ENCODE measurements at places on chromosomes 3 and 15.

- DNase-seq: no peak
These were observed 23.0 kb downstream of the HPS3 start for GRCh38 chr3:149152420-149152819.

GRCh38 chr3:99877031-99877579 lies 59.4 kb downstream of the CMSS1 start:
- no peak for DNase-seq

DNA sequence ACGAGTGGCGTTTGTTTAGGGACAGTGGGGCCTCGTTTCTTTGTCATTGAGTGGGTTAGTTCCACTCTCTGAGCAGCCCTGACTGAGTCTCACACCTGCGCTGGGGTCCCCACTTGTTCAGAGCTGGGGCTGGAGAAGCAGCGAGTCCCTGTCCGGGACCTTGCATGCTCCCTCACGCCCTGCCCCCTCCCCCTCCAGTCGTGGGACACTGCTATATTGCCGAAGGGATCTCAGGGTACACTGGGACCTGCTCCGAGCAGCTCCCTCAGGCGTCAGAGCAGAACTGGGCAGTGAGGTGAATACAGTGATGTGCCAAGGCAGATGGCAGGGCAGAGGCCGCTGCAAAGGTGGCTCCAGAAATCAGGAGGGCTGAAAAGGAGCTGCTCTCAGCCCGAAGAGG lies 59.9 kb upstream of the KLF13 start:
- DNase-seq: no peak

- DNase-seq: no peak
These were observed 1.8 kb upstream of the NAALADL2 start for GRCh38 chr3:174857301-174857700.

DNA sequence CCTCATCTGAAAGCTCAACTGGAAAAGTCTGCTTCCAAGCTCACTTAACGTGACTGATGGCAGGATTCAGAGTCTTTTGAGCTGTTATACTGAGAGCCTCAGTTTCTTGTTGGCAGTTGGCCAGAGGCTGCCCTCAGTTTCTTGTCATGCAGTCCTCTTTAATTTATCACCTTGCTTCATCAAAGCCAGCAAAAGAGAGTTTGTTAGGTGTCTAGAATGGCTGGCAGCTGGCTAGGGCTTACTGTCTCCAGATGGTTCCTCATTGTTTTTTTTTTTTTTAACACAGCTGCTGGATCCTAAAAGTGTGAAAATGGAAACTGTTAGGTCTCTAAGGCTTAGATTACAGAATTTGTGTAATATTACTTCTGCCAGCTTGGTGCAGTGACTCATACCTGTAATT lies 310.6 kb downstream of the PDCD6IP start:
- DNase-seq: no peak

DNA sequence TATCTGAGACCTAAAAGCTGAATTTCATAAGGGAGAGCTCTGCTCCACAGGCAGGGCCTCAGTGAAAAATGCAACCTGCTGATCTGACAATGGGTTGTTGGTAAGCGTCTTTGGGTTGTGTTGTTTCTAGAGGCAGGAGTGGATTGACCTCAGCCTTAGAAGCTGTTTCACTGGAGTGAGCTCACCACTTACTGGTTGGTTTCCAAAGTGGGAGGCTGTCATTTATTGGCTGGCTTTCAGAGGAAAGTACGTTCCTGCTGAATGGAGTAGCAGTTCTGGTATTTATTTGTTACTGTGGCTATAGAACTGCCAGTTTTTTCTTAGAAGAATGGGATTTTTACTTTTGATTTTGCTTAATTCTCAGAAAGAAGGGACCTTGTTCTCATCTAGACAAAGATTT lies 29.3 kb upstream of the COL6A5 start:
- DNase-seq: no peak

DNA sequence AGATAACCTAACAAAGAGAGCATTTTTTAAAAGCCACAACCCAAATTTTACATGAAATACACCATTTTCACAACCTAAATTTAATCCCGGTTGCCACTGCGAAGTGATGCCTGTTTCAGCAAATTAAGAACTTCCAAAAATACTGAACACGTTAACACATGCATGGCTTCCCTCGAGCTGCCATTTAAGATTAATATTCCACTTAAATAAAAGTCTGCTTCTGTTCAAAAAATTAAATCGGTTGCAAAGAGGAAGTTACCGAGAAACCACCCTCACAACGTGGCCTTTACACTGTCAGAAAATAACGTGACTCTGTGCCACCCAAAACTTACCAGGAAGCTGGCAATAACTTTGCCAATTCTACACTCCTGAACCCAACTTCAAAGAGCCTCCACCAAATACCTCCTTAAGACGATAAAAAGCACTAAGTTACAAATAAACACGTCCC lies 1.2 kb downstream of the TBL1XR1 start:
- DNase-seq: peak; percentile 54

Measured in CD4-positive, alpha-beta T cell (primary cell).